Fibroblast of skin of left biceps (primary cell): ENCODE measurements at places on chromosomes 2 and 18.

DNA sequence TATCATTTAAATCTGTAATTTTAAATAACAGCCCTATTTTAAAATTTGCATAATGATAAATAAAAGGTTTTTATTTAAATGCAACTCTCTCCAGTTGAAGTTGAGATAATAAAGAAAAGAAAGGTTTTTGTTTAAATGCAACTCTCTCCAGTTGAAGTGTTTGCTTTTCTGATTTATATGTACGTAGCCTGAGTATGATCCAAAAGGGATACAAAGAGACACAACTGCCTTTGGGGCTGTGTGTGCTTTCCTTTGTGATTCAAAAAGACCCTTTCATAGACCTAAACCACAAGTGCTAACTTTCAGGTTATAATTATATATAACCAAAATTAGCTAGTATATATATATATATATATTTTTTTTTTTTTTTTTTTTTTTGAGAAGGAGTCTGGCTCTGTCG, 76.2 kb upstream of the MFF start:
- DNase-seq, result no peak

- DNase-seq, result no peak
These were observed 47.6 kb downstream of the C18orf54 start for GRCh38 chr18:54405290-54405689.

GRCh38 chr2:178229927-178230326, 35.6 kb downstream of the OSBPL6 start:
- no peak for DNase-seq

DNA sequence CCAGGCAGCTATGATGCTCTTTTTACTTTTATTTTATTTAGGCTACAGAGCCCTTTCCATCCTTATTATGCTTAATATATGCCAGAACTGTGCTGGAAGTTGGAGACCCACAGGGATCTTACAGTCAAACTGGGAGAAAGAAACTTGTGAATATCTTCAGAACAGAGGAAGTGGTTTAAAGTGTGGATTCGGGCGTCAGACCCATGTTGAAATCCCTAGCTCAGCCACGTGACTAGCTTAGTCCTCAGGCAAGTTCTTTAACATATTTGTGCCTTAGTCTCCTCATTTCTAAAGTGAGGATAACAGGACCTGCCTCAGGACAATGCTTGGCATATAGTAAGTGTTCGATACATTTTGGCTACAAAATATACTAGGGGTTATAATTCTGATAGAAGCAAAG, 59.1 kb downstream of the MAP3K20 start:
- no peak for DNase-seq
